ENCODE measurements at places on chromosomes 6 and 20.

DNA sequence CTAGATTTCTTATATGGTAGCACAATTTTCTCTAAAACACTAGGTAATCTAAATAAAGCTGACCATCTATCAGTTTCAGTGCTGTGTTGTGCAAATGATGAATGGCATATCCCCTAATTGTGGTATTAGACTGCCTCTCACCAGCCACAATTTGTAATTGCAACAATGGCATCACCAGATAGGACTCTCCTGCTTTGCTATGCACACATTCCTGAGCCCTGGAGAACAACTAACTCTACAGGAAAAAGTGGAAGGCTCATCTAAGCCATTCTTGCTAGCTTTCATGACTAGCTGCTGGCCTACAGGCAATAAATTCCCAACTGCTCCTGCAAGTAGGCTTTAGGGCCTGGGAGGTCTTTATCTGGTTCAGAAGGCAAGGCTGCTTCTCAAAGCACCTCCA is 974.1 kb downstream of the EYS start:
- no peak for DNase-seq

DNA sequence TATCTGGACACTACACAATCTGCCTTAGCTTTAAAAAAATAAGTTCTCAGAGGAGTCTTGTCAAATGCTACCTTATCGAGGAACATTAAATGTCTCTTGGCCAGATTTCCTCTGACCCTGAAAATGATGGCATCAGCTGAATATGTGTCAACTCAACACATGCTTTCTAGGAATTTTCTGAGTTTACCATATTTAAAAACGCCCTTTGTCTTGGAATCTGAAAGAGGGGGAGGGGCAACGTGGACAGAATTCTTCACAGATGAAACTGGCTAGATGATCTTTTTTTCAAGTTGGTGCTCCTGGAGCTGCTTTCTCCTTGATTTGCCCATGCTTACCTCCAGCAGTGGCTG is 5.1 kb downstream of the SOX4 start:
- no peak for DNase-seq

DNA sequence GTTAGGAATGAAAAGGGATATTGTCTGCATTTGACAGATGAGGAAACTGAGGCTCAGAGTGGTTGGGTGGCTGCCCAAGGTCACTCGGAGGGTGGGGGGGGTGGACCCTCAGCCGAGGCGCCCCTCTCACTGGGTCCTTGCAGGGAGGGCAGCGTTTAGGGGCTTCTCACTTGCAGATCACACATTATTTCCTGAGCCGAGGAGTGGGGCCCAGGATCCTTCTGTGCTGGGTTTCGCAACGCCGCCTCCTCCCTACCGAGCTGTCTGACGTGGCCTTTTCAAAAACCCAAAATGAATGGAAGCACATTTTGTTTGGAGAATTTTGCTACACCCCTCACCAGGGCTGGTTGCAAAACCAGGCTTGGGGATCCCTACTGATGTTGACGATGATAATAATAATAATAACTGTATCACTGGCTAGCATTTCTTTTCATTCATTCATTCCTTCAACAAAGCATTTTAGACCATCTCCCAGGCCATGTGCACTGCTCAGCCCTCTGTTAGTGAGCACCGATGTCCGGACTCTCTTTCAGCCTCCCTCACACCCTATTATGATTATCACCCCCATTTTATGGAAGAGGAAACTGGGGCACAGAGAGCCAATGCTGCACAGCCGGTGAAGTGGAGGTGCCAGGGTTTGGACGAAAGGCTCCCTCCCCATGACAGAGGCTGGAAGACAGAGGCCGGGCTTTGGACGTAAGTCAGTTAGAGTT is 5.2 kb downstream of the DLGAP4 start:
- no peak for DNase-seq

GRCh38 chr6:44446626-44447300 is 59.3 kb downstream of the CDC5L start:
- no peak for DNase-seq

GRCh38 chr6:106773522-106773921 is 144.1 kb downstream of the QRSL1 start:
- DNase-seq = no peak

GRCh38 chr6:63272397-63272796 is 47.4 kb downstream of the LGSN start:
- no peak for DNase-seq

- no peak for DNase-seq
Measured at GRCh38 chr6:150939399-150939798, 73.9 kb downstream of the MTHFD1L start.

DNA sequence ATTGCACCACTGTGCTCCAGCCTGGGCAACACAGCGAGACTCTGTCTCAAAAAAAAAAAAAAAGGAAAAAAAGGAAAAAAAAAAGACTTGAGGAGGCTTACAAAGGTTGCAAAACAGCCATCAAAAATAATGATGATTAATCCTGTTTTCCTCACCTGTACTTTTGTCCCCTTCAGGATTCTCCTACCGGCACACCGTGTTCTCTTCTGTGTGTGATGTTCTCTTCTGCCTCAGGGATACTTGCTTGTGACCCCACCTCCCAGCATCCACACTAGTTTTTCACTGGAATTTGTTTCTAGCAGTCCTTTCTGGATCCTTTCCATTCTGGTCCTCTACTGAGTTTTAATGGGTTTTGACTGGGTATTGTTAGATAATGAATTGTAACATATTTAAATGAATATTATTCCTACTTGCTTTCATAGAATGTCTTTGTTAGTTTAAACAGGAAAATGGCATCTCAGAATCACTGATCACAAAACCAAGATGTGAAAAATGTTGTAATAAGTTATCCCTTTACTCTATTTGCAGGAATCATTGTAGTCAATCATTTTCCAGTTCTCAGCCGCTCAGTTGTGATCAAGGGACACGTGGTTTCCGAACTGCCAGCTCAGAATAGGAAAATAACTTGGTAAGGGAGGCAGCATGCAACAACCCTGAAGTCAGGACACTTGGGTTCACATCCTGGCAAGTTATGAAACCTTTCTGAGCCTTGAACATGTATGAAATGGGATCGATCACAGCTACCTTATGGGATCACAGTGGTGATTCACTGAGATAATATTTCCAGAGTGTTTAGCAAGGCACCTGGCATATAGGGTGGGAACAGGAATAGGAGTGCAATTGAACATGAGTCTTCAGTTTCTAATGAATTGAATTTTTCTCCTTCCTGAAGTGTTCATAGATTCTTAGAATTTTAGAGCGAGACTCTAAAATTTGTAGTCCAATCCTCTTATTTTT is 8.5 kb downstream of the C6orf89 start:
- no peak for DNase-seq
